Left forelimb (tissue), 1 donor: ENCODE measurements at places on chromosomes 2 and 18.

GRCh38 chr2:102083393-102083703 is 59.2 kb upstream of the IL1R1 start:
- no peak for DNase-seq

- DNase-seq = peak; percentile 14
Observed at GRCh38 chr2:236656721-236657120, 87.1 kb downstream of the ACKR3 start.

- DNase-seq = no peak
Observed at GRCh38 chr2:26635401-26635800, 5.8 kb downstream of the CIB4 start.

DNA sequence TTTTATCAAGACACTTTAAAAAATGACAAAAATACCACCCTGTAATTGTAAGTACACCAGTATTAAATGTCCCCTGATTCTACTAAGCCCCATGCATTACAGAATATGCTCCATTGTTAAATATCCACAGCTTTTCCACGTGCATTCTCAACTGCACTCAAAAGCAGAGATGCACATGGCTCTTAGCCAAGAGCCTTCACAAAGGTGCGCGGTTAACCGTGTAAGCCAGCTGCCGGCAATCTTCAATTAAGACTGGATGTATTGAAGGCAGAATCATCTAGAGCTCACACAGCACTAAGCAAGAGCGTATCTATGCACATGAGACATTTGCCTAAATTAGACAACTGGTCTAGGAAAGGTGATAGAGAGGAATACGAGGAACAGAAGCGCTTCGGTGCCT is 278.3 kb downstream of the NAPG start:
- no peak for DNase-seq

DNA sequence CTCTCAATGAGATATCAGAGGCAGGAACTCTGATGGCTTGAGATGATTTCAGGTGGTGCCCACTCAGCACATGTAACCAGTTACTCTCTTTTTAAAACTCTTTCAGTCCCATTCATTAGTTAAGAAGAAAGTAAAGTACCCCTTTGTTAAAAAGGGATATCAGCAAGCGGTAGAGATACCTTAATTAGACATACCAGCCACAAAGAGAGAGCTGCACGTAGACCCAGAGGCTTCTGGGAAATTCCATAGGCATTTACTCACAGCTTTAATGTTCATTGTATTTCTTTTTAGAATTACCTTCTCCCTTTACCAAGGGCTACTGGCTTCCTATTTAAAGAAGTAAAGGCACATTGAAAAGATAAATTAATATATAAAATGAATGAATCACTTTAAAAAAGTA is 63.3 kb downstream of the LYPD6B start:
- no peak for DNase-seq

DNA sequence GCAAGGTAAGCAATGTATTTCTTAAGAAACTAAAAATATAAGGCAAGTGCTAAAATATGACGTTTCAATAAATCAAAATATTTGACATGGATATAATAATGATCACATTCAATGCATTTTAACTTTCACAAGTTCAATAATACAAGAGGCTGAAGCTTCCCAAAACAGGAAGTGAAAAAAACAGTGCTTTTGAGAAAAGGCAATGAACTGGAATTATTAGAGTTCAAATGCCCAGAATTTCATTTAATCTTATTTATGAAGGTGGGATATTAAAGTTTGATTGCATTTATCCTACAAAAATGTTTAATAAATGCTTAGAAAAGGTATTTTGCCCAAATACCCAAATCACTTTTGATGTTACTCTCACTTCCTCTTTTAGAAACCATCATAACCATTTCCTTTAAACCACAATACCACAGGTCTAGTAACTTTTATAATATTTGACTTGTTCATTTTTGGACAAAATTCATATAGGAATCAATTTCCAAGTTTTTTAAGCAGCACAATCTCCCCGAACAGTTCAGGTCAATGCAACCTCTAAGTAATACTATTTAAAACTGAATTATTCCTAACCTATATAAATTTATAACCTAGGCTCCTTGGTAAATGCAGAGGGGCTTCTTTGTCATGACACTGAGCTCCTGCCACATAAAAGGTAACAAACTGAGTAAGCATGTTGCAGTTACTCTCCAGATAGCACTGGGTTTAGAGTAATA is 2.1 kb downstream of the NCKAP1 start:
- no peak for DNase-seq

DNA sequence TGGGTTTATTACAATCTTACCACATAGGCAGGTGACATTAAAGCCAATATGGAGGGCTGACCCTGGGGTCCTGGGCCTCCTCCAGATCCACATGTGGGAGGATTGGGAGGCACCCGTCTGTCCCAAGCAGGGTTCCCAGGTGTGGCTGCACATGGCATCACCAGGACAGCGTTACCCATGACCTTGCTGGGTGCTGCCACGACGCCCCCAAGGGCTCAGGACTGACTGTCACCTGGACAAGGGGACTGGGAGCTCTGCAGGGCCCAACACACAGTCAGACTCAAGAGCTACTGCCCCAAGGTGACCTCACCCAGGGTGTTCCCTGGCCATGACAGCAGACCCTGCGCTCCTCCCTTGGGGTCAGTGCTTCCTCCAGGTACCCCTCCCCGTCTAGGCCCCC is 437.4 kb upstream of the MYT1L start:
- DNase-seq = no peak

- DNase-seq = no peak
Observed at GRCh38 chr2:239258248-239258647, 142.6 kb downstream of the HDAC4 start.

- DNase-seq = no peak
Observed at GRCh38 chr18:27400001-27400400, 214.9 kb upstream of the CHST9 start.

DNA sequence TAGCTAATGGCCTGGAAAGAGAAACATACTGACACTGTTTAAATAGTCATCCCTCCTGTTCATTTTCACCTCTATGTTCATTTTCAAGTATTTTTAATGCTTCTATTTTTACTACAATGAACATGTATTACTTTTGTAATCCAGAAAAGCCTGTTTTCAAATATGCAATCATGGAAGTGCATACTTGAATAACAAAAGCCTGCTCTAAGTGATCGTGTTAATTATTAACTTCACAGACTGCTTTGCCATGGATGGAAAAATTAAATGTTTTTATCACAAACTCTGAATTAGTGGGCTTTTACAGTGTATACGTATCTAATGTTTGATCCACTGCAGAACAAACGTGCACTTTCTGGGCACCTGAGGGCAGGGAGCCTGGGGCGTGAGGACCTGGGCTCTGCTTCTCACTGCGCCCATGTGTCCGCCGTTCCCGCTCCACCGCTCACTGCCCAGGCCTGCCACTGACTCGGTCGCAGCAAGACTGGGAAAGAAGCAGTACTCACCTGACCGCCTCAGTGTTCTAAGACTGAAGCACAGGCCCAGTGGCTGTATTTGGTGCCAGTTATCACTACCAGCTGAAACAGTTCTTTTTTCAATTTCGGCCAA is 80.6 kb downstream of the UXS1 start:
- DNase-seq = no peak

- DNase-seq = no peak
Observed at GRCh38 chr2:18610651-18611050, 21.3 kb upstream of the NT5C1B start.

GRCh38 chr2:111903930-111904439 is 5.6 kb downstream of the MERTK start:
- no peak for DNase-seq

DNA sequence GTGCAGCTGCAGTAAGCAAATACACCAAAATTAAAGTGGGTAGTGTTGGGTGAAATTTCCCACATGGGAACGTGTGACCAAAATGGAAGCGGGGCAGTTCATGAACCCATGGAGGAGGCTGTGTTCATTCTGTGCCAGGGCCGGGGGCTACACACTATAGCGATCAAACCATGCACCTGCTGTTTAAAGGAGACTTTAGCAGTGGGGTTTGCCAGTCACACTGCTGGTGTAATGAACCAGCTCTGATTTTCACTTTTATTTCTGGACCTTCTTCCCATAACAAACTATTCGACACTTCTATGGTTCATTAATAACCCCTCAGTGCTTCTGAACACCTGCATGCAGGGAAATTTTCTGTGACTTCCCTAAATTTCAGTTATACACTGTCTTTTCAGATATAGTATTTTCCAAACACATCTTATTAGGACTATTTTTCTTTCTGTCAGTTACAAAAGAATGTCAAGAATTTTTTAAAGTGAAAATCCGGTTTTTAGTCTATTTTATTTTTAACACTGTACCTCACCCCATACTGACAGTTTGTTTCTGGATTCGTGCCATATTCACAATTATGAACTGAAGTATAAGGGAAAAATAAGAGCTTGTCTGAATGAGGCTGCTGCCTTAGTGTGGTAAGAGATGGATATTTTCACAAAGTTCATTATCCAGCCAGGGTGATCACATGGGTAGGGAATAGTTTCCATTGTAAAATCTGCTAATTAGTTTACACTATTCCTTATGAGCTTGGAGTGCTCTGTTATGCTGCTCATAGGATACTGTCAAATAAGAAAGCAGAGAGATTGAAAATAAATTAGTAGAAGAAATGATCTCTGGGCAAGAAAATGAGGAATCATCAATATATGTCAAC is 111.3 kb upstream of the CAVIN2 start:
- no peak for DNase-seq

DNA sequence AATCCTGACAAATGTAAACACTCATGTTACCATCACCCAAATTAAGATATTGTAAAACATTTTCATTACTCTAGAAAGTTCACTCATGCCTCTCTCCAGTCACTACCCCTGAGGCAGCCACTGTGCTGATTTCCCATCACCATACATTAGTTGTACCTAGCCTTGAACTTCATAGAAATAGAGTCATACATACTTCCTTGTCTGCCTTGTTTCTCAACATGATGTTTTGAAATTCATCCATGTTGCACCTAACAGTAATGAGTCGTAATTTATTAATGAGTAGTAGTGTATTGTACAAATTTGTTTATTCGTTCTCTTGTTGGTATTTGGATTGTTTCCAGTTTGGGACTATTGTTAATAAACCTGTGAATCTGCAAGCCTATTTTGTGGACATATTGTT is 49.0 kb upstream of the TWSG1 start:
- no peak for DNase-seq

DNA sequence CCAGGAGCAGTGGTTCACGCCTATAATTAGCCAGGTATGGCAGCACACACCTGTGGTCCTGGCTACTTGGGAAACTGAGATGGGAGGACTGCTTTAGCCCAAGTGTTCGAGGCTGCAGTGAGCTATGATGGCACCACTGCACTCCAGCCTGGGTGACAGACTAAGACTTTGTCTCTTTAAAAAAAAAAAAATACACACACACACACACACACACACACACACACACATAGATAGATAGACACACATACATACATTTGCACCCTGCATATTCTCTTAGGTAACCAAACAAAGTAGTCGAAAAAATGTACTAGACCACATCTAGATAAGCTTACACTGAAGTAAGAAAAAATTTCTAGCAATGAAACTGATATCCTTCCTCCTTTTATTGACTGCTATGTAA is 86.8 kb downstream of the OLA1 start:
- no peak for DNase-seq

DNA sequence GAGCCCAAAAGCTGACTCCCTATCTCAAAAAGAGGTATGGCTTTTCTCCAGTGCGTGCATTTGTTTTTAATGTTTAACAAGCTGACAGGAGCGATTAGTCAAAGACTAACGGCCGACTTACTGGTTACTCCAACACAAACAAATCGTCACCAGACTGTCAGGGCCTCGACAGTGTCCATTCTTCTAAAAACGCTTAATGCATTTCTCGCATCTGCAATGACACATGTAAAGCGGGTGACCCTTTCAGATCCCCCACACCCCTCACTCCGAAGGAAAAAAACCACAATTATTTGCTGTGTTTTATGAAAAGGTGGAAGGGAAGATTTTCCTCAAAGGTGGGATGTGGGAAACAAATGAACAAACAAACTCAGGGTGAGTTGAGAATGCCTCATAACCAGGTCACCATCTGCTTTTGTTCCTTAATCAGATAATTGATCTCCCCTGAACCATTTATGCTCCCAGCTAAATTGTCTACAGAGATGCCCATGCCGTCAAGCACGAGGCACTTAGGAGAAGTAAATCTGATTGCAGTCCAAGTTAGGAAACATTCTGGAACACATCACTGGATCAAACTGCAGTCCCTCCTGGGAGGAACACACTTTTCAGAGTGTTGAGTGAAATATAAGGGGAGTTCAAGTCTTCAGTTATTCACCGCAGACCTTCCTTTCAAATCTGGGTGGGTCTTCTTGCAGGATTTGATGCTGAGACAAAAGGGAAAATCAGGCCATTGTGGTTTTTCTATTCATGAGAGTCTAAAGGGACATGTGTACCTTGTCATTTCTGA is 340.8 kb downstream of the CMPK2 start:
- no peak for DNase-seq

DNA sequence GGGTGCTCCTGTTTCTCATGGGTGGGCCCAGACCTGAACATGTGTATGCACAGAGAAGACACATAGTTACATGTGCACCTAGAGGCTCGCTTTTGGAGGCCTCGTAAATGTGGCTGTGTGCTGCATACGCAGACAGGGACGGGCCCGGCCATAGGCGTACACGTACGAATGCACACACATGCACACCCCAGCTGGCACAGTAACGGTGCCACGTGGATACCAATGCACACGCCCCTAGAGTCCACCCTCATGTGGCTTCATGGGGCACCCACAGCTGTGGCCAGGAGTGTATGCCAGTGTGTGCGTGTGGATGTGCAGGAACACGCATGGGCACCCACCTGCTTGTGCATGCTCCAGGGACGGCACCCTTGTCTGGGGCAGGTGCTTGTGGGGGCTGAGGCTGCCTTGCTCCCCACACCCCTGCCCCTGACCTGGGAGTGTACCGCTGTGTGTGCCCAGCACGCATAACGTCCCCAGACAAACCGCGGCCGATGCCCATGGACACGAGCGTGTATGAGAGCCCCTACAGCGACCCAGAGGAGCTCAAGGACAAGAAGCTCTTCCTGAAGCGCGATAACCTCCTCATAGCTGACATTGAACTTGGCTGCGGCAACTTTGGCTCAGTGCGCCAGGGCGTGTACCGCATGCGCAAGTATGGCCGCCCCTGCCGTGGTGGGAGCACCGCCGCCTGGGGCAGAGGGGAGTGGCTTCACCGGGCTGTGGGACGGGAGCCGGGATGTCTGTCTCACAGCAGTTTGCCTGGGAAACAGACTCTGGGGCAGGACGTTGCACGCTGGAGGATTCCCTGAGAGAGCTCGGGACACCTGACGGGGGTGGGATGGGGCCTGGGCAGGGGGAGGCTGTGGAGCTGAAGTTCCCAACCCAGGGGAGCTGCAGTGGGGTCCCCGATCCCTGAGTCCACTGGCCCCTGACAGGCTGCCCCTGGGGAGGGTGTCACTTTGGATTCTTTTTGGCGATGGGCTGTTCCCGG is 21.0 kb downstream of the ZAP70 start:
- peak; percentile 60 for DNase-seq
